ENCODE measurements at places on chromosomes 13 and 19.
A peak's percentile ranks its signal among the peaks of the same experiment; 100 is the strongest.

DNA sequence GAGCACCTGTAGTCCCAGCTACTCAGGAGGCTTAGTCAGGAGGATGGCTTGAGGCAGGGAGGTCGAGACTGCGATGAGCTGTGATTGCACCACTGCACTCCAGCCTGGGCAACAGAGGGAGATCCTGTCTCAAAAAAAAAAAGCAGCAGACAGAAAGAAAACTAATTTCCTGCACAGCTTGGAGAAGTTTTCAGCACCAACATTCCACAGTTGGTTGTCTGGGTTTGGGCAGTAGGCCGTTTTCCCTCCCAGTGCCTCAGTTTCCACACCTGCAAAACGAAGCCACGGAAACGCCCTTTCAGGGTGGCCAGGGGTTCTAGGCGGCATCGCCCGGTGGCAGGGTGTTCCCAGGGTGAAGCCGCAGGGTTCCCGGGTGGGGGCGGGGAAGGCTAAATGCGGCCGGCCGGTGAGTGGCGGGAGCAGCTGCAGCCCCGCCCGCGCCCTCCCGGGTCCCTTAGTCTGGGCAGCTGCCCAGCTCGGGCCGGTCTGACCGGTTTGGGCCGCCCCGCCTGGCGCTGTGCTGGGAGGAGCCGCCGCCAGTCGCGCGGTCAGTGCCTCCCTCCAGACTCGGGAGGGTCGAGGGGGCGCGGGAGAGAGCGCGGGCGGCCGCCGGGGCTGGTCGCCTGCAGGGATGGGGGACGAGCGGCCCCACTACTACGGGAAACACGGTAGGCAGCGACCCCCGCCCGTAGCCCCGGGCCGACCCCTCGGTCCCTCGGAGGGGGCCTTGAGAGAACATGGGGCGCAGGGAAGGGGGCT, at the start of gene SLC44A2:
SLC44A2 (plus strand) TSS at position 551 of the 759 bp plus-strand sequence; CDS start at position 632, 81 bp downstream.
- peak; percentile 68 for DNase-seq

DNA sequence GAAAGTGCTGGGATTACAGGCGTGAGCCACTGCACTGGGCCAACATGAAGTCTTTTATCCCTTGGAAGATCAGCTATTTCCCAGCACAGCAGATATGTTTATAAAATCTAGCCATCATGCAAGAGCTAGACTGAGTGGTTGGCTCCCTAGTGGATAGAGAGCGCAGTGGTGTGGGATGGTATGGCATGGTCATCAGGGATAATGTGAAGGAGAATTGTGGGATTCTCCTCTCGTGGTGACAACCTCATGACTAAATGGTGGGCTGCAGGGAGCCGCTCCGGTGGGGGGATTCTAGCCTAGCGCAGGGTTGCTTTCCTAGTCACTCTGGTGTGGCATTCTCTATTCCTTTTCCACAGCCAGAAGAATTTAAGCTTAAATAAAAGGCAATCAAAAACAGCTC, 43.3 kb upstream of the GPI start:
- no peak for DNase-seq

DNA sequence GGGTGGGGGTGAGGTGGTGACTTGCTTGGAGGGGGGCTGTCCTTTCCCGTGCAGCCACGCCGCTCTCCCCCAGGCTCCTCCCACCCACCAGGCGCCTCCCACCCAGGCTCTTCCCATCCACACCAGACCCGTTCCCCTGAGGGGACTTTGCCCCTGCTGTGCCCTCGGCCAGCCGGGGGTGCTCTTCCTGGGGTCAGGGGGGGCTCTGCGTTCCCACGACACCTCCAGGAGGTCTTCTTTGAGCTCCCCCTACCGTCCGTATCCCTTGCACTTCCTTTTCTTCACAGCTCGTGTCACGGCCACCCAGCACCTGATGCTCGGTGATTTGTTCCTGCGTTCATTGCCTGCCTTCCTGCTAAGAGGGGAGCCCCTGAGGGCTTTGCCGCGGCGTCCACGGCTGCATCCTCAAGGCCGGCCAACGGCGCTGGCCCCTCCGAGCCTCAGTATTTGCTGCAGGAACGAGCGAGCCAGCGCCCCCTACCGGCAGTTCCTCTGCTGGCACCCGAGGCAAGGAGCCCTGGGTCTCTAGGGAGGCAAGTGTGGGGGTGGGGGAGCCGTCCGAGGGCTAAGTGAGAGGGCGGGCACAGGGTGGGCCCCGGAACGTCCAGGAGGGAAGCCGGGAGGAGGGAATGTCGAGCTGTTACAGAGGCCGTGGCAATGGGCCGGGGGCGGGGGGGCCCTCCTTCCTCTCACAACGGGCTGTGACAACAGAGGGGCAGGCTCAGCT, 11.8 kb downstream of the LRRC4B start:
- peak; percentile 67 for DNase-seq

GRCh38 chr19:6101291-6101825, 8.9 kb downstream of the RFX2 start:
- DNase-seq = no peak

GRCh38 chr13:59364641-59365085, 799.1 kb downstream of the DIAPH3 start:
- no peak for DNase-seq

DNA sequence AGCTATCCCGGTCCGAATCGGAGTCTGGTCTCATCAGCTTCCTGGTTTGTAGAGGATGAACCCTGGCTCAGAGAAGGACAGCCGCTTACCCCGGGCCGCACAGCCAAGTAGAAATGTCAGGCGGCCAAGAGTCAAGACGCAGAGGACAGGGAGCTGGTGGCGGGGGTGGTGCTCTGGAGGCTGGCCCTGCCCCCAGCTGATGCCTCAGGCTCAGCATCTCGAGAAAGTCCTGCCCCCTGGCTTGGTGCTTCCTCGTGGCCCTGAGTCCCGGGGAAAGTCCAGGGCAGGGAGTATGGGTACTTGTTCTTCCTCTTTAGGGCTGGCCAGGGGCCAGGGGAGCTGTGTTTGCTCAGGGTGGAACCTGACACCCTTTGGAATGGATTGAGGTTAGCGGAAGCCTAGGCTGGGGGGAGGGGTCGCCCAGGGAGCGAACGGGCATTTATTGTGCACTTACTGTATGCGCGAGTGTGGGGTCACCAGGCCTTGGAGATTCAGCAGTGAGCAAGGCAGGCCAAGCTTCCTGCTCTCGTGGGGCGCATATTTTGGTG, 2.2 kb downstream of the TJP3 start:
- peak; percentile 61 for DNase-seq

DNA sequence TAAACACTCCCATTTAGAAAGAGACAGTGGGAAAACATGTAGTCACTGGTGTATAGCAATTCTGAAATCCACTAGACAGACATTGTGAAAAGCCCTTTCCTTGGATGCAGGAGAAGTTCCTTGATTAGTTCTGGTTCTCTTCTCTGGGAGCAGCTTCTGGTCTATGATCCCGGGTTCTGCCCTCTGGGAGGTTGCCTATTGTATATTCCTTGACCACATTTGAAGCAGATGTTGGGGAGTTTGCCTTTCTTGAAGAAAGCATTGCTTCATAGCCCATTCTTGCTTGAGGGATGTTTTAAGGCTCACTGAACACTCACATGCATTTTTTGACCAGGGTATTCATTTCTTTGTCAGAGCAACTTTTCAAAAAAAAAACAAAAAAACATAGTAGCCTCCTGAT, 211.9 kb downstream of the NDFIP2 start:
- DNase-seq = no peak

DNA sequence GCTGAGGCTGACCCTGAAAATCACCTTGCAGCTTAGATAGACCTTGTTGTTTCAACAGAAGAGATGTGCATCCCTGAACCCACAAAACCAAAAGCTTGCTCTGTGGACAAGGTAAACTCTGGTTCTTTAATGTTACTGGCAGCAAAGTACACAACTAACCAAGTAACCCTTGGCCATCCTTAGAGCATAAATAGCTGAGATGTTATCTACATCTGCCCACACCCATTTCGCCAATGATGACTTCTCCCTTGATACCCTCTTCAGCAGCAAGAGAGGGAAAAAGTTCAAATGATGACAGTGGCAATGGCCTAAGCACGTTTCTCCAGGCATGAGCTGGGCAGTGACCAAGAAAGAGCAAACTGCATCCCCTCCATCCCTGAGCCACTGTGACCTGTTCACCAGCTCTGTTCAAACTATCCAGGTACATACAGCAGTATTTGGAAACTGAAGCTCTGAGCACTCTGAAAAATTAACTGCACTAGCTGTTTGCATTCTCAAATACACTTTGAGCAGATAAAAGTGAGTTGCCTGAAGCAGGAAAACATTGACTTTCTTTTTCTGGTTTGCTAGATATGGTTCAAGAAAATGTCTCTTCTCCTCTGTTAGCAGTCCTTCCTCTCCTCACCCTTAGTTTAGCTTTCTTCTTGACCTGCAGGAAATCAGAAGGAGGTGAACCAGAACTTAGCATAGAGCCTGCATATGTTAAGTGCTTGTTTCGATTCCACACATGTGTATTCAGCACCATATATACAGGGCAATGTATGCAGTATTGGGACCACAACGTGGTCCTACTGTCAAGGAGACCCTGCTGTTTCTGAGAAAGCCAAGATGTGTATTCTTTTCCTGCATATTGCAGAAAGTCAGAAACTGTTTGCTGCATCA, 231.7 kb downstream of the FOXO1 start:
- DNase-seq = no peak

- DNase-seq = no peak
These were observed 44.5 kb upstream of the PARP4 start for GRCh38 chr13:24557081-24557480.

GRCh38 chr13:20652946-20653345, 50.6 kb upstream of the IL17D start:
- no peak for DNase-seq

- no peak for DNase-seq
These were observed 4.3 kb downstream of the KIRREL2 start for GRCh38 chr19:35860818-35861639.

GRCh38 chr13:99982731-99983498, 1.3 kb downstream of the ZIC2 start:
- peak; percentile 41 for DNase-seq

- DNase-seq = no peak
These were observed 35.5 kb downstream of the LYL1 start for GRCh38 chr19:13066933-13067807.

DNA sequence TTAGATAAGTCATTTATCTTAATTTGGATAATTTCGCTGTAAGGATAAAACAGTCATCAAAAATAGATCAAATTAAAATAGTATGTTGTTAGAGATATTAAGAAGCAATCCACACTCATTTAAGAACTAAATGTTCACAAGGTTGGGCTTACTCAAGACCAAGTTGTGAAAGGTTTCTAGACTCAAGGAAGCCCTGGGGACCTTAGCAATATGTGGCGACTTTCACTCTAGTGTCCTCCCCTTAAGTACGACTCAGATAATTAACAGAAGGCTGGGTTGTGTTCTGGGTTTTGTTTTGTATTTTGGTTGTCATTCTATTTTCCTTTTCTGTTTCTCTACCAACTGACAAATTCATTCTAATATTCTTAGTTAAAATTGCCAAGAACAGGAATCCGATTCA, 1008.0 kb downstream of the PCDH9 start:
- no peak for DNase-seq

- no peak for DNase-seq
These were observed 29.7 kb upstream of the ENOX1 start for GRCh38 chr13:43816401-43816889.

DNA sequence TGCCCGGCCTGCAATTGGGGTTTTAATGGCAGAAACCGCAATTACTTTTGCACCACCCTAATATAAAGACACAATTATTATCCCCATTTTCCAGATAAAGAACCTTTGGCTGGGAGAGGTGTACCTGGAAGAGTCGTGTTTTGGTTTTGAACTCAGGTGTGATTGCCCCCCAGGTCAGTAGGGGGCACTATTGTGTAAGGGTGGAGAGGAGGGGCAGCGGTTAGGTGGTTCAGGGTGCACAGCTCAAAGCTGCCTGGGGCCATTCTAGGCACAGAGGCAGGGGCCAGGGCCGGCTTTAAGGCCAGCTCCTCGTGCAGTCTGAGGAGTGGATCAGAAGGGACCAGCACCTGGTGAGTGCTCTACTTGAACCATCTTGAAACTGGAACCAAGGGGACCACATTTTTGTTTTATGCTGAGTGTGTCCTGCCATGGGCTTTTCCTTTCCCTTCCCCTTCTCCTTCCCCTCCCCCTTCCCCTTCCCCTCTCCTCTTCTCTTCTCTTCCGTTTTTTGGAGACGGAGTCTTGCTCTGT, 5.8 kb upstream of the FCGRT start:
- DNase-seq = peak; percentile 71

GRCh38 chr13:109790086-109790485, 3.7 kb upstream of the IRS2 start:
- no peak for DNase-seq

DNA sequence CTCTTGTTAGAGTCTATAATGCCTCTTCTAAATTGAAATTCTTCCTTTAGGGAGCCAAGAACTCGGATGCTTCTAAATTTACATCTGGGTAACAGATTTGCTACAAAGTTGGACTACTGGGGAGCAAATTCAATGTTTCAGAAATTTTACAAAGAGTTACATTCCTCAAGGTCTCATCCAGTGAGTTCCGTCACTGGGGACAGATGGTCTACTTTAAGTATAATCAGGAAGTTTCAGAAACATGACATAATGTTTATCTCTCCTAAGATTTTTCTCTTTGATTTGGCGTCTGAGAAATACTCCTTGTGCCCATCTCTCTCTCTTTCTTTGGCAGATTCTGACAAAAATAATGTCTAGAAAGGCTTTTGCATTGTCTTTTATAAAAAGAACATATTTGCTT, 81.5 kb upstream of the MBNL2 start:
- no peak for DNase-seq
